SK-MEL-5 (cell line): ENCODE measurements at places on chromosomes 12 and 14. TPM values are rescaled to one million over a fixed set of nuclear protein-coding genes. Genes with fewer than 3 reads are reported as not detected.

- DNase-seq, result no peak
These were observed 56.6 kb downstream of the SUDS3 start for GRCh38 chr12:118432812-118433545.

- DNase-seq, result no peak
These were observed 51.5 kb downstream of the LMNTD1 start for GRCh38 chr12:25501549-25501948.

GRCh38 chr14:68840454-68840853, 47.6 kb upstream of the ZFP36L1 start:
- DNase-seq, result no peak

GRCh38 chr14:45891417-45892080, 638.5 kb upstream of the MIS18BP1 start:
- no peak for DNase-seq

DNA sequence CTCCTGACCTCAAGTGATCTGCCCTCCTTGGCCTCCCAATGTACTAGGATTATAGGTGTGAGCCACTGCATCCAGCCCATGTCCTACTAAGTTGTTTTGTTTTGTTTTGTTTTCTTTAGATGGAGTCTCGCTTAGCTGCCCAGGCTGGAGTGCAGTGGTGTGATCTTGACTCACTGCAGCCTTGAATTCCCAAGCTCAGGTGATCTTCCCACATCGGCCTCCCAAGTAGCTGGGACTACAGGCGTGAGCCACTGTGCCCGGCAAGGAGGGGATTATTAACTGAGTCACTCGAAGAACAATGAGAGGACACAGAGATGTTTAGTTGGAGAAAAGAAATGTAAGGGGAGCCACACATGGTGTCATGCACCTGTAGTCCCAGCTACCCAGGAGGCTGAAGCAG, 18.0 kb upstream of the ERBB3 start:
- no peak for DNase-seq

DNA sequence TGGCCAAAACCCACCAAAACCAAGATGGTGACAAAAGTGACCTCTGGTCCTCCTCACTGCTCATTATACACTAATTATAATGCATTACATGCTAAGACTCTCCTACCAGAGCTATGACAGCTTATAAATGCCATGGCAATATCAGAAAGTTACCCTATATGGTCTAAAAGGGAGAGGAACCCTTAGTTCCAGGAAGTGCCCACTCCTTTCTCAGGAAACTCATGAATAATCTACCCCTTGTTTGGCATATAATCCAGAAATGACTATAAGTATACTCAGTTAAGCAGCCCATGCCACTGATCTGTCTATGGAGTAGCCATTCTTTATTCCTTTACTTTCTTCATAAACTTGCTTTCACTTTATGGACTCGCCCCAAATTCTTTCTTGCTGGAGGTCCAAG, 43.0 kb upstream of the FUT8 start:
- no peak for DNase-seq

- DNase-seq, result peak; percentile 25
These were observed 28.8 kb downstream of the DMAC2L start for GRCh38 chr14:50340963-50341362.

GRCh38 chr14:65054471-65055085, 47.7 kb downstream of the MAX start:
- DNase-seq, result no peak

DNA sequence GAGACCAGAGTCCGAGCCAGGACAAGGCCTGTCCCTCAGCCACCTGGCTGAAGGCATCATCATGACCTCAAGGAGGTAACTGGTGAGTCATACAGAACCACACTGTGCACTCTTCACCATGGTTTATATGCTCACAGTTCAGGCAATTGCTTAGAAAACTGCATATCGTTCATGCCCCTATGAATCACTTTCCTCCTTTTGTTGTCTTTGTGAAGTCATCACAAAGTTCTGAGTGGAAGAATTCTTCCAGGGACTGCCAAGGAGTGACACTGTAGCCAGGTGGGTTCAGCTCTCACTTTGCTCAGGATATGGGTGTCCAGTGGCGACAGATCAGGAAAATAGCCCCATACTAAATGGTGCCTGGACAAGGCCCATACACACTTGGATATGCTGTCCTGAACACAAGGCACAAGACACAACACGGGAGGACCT, 92.5 kb downstream of the DPF3 start:
- DNase-seq, result no peak

DNA sequence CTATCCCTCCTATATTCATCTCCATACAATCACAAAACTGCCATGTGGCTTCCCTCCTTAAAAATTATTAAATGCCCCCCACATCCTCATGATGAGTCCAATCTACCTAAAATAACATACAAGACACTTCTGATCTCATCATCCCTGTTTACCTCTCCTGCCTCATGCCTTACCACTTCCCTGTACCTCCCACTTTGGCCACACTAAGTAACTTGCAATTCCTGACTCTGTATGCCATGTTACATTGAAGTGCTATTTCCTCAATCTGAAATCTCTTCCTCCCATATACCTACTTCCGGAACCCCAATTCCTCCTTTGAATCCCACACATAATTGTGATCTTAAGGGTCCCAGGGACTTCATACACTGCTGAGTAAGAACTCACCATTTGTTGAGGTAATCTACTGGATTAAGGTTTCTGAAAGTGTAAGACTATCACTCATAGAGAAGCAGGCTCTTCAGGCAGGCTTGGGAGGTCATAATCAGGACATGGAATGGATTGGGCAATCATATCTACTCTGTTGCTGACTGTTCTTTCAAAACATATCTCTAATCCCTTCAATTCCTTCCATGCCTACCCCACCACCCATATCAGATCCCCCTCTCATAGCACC, 117.6 kb upstream of the PLEKHG7 start:
- no peak for DNase-seq

GRCh38 chr12:116736962-116737773, 701 bp downstream of the SPRING1 start:
- no peak for DNase-seq

DNA sequence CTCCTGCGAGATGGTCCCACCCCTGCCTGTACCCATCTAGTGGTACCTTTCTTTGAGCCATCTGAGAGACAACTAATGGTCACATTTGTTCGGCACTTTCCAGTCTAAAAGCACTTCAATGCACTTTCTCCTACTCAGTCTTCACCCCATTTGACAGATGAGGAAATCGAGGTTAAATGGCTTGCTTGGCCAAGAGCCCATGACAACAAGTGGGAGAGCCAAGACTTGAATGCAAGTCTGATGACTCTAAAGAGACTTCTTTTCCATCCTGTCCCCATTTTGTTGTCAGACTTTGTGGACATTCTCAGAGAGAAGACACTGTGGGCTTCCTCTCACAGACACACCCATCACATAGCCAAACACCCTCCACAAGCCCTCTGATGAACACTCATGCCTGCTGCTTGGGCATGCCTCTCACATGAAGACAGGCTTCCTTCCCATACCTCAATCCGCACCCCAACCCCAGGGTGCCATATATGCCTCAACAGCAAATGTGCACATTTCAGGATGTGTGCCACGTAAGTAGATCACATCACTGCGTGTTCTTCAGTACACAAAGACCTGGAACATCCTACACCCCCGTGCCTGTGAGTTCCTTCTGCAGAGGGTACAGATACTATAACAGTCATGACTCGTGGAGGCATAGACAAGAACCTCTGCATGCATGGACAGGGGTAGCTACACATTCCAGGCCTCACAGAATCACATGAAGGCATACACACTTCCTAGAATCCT, 805 bp downstream of the MYH7 start:
- no peak for DNase-seq

DNA sequence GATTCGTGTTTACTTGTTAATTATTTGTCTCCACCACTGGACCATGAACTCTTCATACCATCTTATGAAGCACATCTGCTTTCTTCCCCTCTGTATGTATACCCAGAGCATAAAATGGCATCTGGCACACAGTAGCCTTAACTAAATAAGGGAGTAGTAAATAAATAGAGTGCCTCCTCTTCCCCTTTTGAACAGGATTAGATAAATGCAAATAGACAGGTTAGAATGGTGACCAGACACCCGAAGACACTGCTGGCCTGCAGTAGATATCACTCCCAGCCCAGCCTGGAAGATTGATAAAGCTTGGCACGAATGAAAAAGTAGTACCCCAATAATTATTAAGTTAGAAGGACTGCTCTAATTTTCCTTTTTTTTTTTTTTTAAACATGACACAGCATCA, 6.9 kb downstream of the GALNT4 start:
- DNase-seq, result no peak

DNA sequence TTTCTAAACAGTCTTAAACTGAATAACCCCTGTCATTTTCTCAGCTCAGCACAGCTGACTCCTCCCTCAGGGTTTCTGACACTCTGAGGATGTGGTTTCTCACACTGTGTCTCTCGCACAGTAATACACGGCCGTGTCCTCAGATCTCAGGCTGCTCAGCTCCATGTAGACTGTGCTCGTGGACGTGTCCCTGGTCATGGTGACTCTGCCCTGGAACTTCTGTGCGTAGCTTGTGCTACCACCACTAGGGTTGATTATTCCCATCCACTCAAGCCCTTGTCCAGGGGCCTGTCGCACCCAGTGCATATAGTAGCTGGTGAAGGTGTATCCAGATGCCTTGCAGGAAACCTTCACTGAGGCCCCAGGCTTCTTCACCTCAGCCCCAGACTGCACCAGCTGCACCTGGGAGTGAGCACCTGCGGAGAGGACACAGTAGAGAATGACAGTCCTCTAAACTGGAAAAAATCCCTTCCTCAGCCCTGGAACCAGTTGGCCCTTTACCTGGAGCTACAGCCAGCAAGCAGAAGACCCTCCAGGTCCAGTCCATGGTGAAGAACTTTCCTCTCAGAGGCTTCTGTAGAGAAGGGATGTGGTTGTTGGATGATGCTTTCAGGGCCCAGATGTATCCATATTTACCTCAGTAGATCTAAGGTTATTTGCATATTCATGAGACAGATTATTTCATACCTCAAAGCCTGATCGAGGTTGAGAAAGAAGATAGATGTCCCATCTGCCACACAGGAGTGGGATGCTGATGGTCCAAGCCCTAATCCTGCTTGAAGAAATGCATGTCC, 984.8 kb downstream of the TMEM121 start:
- no peak for DNase-seq

DNA sequence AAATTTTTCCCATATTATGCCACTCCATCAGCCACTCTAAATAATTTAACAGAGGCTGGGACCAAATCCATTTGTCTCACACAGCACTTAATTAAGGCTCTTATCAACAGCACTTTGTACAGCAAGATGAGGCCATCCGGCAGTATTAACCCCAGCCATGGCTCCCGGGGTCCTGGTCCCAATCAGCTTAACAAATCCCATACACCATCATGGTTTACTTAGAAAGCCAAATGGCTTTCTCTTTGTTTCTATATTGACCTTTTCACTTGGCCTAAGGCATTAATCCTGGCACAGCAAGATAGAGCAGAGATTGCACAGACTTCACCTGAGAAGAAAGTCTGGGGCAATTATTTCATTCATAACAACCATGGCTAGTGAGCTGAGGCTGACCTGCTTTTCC, 38.6 kb downstream of the SPTSSA start:
- DNase-seq, result no peak

GRCh38 chr12:48194799-48195201, 8.3 kb downstream of the OR10AD1 start:
- no peak for DNase-seq

- DNase-seq, result no peak
These were observed 43.2 kb downstream of the PLEKHG7 start for GRCh38 chr12:92745856-92746550.

DNA sequence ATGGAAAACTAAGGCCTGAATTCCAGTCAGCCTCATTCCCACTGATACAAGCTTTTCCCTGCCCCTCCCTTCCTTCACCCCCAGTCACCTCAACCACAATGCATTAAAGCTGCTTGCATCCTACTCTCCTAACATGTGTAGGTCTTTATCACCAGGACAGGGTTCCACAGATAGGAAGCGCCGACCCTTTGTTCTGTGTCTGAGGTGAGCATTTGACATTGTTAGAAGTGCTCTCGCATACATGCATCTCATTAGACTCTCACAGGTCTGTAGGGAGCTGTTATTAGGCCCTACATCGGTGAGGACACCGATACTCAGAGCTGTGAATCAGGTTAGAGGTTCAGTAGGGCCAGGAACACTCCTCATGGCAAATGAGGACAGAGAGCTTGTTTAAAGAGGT, 13.2 kb upstream of the EDDM3A start:
- DNase-seq, result no peak

DNA sequence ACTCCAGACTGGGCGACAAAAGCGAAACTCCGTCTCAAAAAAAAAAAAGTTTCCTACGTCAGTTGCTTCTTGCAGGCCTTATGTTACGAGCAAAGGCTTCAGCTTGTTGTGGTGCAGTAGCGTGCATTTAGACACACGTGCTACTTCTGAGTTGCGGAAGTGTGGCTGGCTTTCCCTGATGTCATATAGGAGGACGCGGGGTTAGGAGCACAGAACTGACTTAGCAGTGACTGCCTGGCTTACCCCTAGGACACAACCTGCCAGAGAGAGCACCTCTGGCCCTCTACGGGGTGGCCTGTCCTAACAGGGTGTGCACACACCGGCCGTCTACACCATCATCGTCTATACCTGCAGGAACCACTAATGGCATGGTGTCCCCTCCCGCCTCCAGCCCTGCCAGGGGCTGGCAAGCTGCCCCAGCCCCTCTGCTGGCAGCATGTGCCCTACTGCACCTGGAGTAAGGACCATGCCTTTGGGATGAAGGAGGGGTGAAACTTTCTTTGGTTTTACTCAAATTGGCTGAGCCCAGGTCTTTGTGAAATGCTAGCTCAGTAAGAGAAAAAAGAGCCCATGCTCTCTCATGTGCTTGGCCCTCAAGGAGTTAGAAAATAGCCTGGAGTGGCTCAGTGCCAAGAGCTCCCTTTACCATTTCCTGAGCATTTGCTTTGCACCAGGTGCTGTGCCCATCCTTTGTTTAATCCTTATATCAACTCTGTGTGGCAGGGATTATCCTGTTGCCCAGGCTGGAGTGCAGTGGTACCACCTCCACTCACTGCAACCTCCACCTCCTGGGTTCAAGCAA, 1.7 kb upstream of the GPR68 start:
- DNase-seq, result no peak

- no peak for DNase-seq
These were observed 381.8 kb downstream of the BTG1 start for GRCh38 chr12:91763654-91764370.

DNA sequence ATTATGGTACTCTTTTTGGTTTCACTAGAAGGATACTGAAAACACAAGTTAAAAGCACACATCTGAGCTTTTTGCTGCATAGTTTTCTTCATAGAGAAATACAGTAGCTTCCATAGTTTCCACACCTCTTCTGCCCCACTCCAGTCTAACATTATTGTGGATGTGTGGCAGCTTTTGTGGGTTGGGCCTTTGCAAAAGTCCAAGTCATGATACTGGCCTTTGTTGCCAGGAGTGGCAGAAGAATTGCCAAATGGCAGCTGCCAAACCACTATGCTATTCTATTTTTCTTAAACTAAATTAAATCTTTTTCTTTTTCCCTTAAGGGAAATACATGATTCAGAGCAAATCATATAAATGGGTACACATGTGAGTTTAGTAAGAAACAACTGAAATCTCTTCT, 114.8 kb downstream of the PLEKHA5 start:
- peak; percentile 40 for DNase-seq

The SLC39A2 gene
- total RNA-seq, result not detected in 2 replicates

The GALNT16 gene
- 0.16 and 0.35 TPM in 2 replicates for total RNA-seq

The P2RX7 gene
- 41.5 and 46.7 TPM in 2 replicates for total RNA-seq

The DHRS2 gene
- 0.42 and 1.5 TPM in 2 replicates for total RNA-seq

The NCKAP5L gene
- total RNA-seq, result 29.2 and 29.6 TPM in 2 replicates

The GPD1 gene
- 0.27 and 1.4 TPM in 2 replicates for total RNA-seq

The SLC6A13 gene
- total RNA-seq, result 0.08 TPM in 1 of 2 replicates, not detected in the other
